ENCODE measurements at places on chromosomes 2 and 18. TPM values are rescaled to one million over a fixed set of nuclear protein-coding genes. Genes with fewer than 3 reads are reported as not detected.
A peak's percentile ranks its signal among the peaks of the same experiment; 100 is the strongest.

ZNF892 gene
- total RNA-seq: 10.8 TPM

NDUFV2 gene
- 165 TPM for total RNA-seq

DNA sequence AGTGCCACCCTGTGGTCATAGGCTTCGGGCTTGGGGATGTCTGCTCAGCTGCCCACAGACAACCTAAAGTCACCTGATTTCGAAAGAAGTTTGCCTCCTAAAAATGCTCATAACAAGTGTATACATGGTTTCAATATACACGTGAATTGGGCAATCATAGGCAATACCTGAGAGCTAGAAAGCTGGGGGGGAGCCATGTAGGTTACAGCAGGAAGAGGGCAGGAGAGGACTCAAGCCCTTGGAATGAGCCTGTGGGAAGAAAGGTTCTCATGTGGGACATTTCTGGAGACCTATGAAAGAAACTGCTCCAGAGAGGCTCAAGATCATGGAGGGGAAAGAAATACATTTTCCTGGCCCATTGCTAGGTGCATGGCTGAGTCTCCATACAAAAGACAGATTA lies 109.7 kb downstream of the ACOXL start:
- H3K27ac ChIP-seq: no peak overlapping the region
- no peak for DNase-seq
- H3K27me3 ChIP-seq: no peaks in the 10 kb centered on the region
- no peak overlapping the region for H3K4me3 ChIP-seq

DNA sequence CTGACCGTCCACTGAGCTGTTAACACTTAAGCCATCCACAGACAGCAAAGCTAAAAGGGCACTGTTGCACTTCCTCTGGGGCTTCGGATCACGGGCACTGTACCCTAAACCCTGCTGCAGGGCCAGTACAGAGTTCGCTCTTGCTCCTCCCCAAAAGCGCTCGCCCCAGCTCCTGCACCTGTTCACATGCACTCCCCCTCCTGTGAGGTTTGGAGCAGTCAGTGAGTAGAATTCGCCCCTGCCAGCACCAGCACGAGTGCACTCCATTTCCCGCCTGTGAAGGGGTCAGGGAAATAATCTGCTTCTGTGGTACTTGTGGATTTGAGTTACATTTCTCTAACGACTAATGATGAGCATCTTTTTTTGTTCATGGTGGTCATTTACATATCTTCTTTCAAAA lies 158.8 kb downstream of the PTPRM start:
- DNase-seq: no peak
- H3K36me3 ChIP-seq: peaks cover 3% of the 10 kb centered on the region
- peak overlapping the region; percentile 41 for H3K27ac ChIP-seq
- H3K27me3 ChIP-seq: no peaks in the 10 kb centered on the region

DNA sequence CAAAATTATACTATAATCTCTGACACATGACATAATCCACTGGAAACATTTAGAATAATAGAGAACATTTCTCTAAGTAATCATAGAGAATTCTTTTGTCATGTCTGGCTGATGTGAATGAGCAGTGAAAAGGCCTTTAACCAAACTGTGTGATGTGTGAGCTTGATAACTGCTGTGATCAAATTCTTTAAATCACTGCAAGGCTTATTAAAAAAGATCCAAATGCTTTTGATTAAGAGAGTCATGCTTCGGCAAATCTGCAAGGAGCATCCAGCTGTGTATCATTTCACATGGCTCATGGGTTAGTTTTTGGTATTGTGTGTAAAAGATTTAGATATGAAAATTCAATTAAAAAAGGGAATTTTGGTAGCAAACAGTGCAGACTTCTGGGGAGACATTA lies 58.6 kb upstream of the TFPI start:
- H3K36me3 ChIP-seq: no peaks in the 10 kb centered on the region
- H3K27me3 ChIP-seq: peaks cover 47% of the 10 kb centered on the region
- H3K4me1 ChIP-seq: peaks cover 26% of the 10 kb centered on the region
- no peak for DNase-seq
